H1 (cell line): ENCODE measurements at places on chromosomes 16 and 17. TPM values are rescaled to one million over a fixed set of nuclear protein-coding genes. Genes with fewer than 3 reads are reported as not detected.
A peak's percentile ranks its signal among the peaks of the same experiment; 100 is the strongest.

DNA sequence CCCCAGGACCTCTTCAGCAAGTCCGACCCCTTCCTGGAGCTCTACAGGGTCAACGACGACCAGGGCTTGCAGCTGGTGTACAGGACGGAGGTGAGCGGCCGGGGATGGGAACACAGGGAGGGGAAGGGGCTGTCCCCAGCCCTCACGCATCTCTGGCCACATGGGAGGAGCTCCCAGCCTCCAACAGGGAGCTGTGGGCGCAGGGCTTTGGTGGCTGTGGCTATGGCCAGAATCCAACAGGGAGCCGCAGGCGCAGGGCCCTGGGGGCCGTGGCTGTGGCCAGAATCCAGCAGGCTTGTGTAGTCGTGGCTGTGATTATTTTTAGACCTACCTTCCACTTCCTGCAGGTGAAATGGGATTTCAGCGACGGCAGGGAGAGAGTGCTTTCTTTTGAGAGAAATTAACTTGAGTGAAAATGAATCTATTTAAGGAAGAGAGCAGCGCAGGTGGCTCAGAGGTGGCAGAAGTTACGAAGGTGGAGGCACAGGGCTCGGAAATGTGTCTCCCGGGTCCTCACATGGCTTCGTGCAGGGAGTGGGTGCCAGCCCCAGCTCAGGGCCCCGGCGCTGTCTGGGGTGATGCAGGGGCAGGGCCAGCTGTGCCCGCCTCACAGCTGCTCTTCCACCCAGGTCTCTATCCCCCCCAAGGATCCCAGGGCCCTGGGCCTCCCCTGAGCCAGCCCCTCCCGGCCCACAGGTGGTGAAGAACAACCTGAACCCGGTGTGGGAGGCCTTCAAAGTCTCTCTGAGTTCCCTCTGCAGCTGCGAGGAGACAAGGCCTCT, 9.4 kb downstream of the CPNE7 start:
- no peaks in the 10 kb centered on the region for H3K27me3 ChIP-seq
- no peaks in the 10 kb centered on the region for H3K4me1 ChIP-seq
- no peak for DNase-seq
- no peak overlapping the region for H3K4me3 ChIP-seq
- no peaks in the 10 kb centered on the region; the same call in none of the 2 replicates for H3K36me3 ChIP-seq
- H3K27ac ChIP-seq: no peak overlapping the region

DNA sequence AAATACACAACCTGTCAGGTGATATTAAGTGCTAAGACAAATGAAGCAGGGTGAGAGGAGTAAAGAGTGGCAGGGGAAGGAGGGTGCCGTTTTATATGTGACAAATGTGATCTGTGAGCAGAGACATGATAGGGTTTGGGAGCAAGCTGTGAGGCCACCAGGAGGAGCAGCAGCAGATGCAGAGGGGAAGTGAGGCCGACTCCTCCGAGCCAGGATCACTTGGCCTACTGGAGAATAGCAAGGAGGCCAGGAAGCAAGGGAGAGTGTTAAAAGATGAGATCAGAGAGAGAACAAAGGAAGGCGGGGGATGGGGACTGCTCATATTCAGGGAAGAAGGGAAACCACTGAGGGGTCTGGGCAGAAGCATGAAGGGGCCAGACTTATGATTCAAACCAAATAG, 129.4 kb downstream of the TANGO6 start:
- no peak overlapping the region for H3K27ac ChIP-seq
- H3K36me3 ChIP-seq: no peaks in the 10 kb centered on the region; the same call in 1 of the 2 replicates
- DNase-seq: peak; percentile 63
- no peak overlapping the region; the same call in 1 of the 2 replicates for H3K4me3 ChIP-seq
- H3K27me3 ChIP-seq: no peaks in the 10 kb centered on the region
- peaks cover 12% of the 10 kb centered on the region for H3K4me1 ChIP-seq

TSEN54 gene
- total RNA-seq: 43.6 and 44.8 TPM in 2 replicates

NDUFB10 gene
- 183 and 197 TPM in 2 replicates for total RNA-seq
